Left lung (tissue), 14 donors: ENCODE measurements at places on chromosomes 16 and 17. TPM values are rescaled to one million over a fixed set of nuclear protein-coding genes. Genes with fewer than 3 reads are reported as not detected.

TBX4 gene
- total RNA-seq: 21.2 TPM

EVPLL gene
- 3.1 TPM for total RNA-seq

ADAM11 gene
- total RNA-seq: 0.64 TPM

ABCA5 gene
- total RNA-seq: 15.6 TPM

TEKT1 gene
- 4.9 TPM for total RNA-seq

LAT gene
- 5.8 TPM for total RNA-seq

PRRT2 gene
- 3.1 TPM for total RNA-seq

GNAO1 gene
- total RNA-seq: 1.3 TPM

MYL11 gene
- not detected for total RNA-seq

HBM gene
- not detected for total RNA-seq

SECTM1 gene
- 36.8 TPM for total RNA-seq

IL21R gene
- total RNA-seq: 4.2 TPM

DNASE1L2 gene
- total RNA-seq: 1.3 TPM

ZG16B gene
- total RNA-seq: 0.61 TPM

AURKB gene
- 10.2 TPM for total RNA-seq

RPH3AL gene
- 57.1 TPM for total RNA-seq

DRC7 gene
- 3.8 TPM for total RNA-seq
